Uterus (tissue), 4 donors: ENCODE measurements at places on chromosomes 11 and 22.
A peak's percentile ranks its signal among the peaks of the same experiment; 100 is the strongest.

GRCh38 chr11:75158241-75158640 lies 7.3 kb downstream of the SLCO2B1 start:
- DNase-seq: no peak

- DNase-seq: peak; percentile 47
Observed at GRCh38 chr11:11391796-11392463, 38.9 kb upstream of the CSNK2A3 start.

DNA sequence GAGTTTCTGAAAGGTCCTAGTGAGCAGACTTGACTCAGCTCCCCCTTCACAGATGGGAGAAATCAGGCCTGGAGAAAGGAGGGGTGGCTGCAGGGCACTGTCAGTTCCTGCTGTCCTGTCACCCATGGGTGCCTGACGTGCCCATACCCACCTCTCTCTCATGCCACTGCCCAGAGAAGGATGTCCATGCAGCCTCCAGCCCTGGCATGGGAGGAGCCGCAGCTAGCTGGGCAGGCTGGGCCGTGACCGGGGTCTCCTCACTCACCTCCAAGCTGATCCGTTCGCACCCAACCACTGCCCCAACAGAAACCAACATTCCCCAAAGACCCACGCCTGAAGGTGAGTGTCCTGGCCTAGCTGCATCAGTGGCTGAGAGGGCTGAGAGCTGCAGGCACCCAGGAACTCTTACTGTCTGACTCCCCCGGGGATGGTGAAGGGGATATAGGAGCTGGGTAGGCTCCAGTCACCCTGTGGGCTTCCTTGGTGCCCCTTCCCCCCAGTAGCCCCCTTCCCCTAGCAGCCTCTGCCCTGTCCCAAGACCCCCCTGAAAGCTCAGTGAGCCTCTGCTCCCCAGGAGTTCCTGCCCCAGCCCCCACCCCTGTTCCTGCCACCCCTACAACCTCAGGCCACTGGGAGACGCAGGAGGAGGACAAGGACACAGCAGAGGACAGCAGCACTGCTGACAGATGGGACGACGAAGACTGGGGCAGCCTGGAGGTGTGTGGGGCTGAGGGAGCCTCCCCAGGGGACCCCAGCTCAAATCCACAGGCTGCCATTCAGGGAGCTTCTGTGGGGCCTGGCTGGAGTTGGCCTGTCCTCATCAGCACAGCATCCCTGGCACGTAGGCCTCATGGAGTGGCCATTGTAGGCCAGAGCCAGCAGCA lies 11.8 kb downstream of the SCYL1 start:
- no peak for DNase-seq

- DNase-seq: no peak
Observed at GRCh38 chr11:85748455-85748891, 62.5 kb downstream of the SYTL2 start.

GRCh38 chr11:44528581-44528980 lies 36.9 kb upstream of the CD82 start:
- no peak for DNase-seq

DNA sequence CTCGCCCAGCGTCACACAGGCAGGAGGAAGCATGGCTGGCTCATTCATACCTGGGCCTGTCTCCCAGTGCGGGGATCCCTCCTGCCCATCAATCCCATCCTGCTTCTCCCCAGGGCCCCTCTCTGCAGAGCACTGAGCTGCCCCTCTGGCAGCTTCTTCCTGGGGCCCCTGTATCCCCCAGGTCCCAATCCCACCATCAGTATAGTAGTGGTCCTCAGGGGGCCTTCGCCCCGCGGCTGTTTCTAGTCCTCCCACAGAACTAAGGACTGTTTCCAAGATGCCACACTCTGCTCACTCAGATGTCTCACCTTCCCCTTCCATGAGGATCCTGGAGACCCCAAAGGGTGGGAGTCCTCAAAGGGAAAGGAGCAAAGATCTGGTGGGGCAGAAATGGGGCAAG lies 97.6 kb downstream of the PDE2A start:
- peak; percentile 1 for DNase-seq

DNA sequence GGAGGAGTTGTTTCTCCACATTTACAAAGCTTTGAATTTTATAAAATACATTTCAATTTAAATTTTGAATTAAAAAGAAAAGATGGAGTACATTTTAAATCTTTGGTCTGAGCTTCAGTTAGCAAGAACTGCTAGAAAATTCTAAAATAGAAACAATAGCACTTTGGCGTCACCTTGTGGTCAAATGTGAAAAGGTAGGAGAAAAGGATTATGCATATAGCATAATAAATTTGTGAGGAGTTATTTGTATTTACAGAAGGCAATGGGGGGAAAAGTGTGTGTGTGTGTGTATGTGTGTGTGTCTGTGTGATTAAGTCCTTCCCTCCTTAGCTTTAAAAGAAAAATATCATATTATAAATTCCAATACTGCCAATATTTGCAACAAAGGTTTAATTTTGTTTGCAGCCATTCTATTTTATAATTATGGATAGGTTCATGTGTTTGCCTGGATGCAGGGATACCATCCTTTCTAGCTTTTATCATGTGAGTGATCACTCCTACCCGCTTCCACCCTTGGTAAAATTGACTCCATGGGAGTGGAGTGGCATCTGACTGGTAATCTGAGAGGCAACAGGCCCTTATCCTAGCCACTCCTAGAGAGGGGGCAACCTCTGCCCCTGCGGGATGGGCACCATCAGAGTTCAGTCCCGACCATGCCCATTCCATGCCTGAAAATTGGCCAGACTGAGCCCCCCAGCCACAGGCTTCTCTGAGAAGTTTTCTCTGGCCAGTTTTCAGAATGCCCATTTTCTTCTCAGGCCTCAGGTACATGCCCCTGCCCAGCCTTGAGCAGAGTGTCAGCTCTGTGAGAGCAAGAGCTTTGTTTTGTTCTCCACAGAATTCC lies 13.6 kb upstream of the LGR4 start:
- DNase-seq: no peak

DNA sequence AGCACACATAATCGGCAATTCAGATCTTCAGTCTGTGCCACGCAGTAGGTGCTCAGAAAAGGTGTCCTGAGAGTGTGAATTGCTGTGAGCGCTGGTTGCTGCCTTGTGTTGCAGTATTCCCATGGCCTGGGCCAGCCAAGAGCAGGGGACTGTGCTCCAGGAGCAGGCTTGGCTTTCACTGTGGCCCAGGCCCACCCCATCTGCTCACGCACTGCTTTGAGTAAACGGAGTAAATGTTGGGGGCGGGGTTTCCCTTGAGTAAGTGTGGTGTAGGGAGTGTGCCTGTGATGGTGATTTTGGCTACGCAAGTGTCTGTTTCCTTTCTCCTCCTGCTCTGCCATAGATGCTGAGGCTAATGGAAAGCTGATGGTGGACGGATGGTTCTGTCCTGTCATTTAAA lies 2.3 kb downstream of the CTTN start:
- no peak for DNase-seq

DNA sequence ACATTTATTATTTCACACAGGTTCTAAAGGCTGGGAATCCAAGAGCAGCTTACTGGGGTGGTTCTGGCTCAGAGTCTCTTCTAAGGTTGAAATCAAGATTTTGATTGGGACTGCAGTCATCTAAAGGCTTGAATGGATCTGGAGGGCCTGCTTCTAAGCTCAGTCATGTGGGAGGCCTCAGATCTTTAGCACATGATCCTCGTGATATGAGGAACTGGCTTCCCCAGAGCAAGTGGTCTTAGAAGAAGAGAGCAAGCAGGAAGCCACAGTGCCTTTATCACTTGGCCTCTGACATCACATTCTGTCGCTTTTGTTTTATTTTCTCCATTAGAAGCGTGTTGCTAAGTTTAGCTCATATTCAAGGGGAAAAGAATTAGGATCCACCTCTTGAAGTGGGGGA lies 88.9 kb downstream of the ARFGAP2 start:
- no peak for DNase-seq

DNA sequence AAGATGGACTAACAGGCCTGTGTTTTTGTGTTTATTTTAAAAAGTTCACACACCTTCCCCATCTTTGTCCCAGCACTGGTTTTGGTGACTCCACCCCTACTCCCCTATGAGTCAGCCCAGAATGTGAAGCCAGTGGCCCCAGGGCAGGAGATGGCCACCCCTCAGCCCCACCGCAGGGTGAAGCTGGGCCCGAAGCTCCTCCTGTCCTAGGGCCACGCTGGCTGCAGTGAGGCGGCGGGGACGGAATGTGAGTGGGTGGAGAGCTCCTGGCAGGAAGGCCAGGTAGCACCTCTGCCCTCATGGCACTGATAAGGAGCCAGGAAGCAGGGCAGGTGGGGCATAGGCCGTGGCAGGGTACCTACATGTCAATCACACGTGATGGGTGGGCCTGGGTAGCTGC lies 39.9 kb downstream of the SGSM3 start:
- DNase-seq: no peak

GRCh38 chr11:71115770-71116692 lies 136.3 kb downstream of the SHANK2 start:
- DNase-seq: no peak

DNA sequence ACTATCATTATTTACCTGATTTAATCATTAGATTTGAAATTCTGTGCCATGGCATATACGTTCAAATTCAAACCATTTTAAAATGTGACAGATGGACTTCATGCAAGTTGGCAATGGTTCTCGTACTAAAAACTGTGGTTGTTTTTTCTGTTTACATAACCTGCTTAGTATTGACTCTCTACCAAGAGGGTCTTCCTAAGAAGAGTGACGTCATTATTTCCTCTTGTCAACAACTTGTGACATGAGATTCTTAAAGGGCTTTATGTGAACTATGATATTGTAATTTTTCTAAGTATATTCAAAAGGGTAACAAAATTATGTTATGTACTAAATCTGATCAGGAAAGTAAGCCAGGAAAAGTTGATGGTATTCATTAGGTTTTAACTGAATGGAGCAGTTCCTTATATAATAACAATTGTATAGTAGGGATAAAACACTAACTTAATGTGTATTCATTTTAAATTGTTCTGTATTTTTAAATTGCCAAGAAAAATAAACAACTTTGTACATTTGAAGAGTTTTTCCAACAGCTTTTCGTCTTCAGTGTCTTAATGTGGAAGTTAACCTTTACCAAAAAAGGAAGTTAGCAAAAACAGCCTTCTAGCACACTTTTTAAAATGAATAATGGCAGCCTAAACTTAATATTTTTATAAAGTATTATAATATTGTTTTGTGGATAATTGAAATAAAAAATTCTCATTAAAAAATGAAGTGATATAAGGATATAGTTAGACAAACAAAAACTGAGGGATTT lies 87.0 kb downstream of the GRK3 start:
- DNase-seq: no peak

DNA sequence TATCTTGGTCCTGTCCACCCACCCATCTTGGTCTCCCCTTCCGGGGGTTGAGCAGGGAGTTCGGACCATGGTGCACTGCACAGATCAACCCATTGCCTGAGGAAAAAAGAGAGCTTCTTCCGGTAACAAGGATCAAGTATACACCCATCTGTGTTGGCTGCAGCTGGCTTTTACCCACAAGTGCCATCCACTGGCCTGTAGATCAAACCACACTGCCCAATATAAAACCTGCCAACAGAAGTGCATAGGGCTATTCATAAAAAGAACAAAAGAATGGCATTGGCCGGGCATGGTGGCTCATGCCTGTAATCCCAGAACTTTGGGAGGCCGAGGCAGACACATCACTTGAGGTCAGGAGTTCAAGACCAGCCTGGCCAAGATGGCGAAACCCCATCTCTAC lies 94.5 kb downstream of the ZC3H12C start:
- no peak for DNase-seq

- no peak for DNase-seq
Observed at GRCh38 chr11:57463671-57464538, 3.6 kb downstream of the RTN4RL2 start.

GRCh38 chr11:123195188-123196059 lies at the start of gene CLMP:
Gene CLMP (minus strand): TSS chr11:123195248. CDS start chr11:123194940, 308 bp downstream.
- DNase-seq: peak; percentile 84

GRCh38 chr11:82675838-82676237 lies 57.8 kb downstream of the FAM181B start:
- no peak for DNase-seq

DNA sequence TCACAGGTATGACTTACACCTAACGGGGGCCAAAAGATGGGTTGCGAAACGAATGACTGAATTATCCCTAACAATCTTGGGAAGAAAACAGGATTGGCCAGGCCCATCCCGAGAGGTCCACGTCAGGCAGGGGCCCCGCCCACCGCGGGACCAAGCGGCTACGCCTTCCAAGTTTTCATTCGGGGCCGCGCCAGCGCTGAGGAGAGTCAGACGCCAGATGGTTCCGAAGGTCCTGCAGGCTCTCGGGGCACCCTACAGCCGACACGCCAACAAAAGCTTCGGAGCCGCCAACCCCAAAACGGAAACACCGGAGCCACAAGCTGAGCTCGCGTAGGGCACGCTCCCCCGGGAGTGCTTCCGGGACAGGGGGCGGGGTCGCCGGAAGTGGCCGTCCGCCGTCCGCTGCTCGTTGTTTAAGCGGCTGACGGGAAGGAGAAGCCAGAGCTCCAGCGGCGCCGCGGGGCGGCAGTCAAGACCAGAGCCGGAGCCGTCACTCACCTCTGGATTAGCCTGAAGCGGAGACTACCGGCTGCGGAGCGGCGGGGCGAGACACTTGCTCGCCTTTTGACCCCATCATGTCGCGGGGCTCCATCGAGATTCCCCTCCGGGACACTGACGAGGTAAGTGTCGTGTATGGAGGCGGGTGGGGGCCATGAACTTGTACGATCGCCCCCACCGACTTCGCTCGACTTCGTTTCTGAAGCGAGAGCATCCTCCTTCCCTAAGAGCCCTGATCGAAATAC lies at the start of gene CTR9:
TSS of gene CTR9 (plus strand) at position 409 of the 743 bp plus-strand sequence. CDS start at position 576, 167 bp downstream.
- peak; percentile 93 for DNase-seq

- DNase-seq: peak; percentile 89
Observed at GRCh38 chr11:6320411-6321155, at the start of gene CAVIN3. Gene CAVIN3 (minus strand): TSS chr11:6320501. CDS start chr11:6320476, 25 bp downstream.

DNA sequence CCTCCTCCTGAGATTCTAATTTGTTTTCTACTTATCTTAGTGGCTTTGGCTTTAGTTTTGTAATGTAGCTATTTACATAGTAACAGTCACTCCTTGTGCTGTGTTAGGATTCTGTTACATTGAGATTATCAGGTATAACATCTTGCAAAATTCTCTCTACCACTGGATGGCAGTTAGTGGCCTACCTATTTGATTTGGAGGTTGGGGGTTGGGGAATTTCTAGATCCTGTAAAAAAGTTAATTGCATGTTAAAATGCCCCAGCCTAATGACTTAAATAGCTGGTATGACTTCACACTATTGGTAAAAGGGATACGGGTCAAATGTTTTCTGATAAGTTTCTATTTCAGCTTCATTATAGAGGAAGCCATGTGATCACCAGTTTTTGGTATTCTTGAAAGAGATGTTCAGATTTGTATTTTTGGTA lies 2.8 kb downstream of the GRK3 start:
- no peak for DNase-seq

DNA sequence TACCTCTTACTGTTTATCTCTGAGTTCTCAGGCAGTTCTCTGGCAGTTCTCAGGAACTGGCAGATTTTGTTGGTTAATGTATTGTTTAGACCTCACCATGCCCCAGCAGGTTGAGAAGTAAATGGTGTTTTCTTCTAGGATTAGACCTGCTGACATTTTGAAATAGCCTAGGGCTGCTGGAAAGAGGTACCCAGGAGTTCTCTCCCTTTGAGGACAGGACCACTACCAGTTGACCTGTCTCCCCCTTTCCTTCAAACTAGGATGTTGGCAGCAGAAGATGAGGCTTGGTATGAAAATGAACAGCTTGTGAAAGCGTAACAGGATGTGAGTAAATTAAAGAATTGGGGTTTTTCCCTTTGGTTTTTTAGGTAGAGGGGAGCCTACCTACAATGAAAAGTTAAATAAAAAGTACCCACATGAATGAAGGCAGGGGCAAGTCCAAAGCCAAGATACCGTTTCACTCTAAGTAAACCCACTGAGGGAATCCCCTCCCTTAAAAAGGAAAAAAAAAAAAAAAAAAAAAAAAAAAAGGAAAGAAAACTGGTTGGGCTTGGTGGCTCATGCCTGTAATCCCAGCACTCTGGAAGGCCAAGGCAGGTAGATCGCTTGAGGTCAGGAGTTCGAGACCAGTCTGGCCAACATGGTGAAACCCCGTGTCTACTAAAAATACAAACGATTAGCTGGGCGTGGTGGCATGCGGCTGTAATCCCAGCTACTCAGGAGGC lies 96.2 kb downstream of the PDHX start:
- DNase-seq: no peak
